ENCODE measurements at places on chromosomes 16 and 17.

GRCh38 chr17:7912927-7913524 is 3.1 kb downstream of the RNF227 start:
- no peak for DNase-seq
- H3K4me3 ChIP-seq = no peak overlapping the region
- H3K27ac ChIP-seq = no peak overlapping the region

GRCh38 chr16:55662644-55663031 is 6.8 kb downstream of the SLC6A2 start:
- DNase-seq = no peak
- no peaks in the 10 kb centered on the region for H3K36me3 ChIP-seq
- no peaks in the 10 kb centered on the region for H3K27me3 ChIP-seq

GRCh38 chr16:56108724-56109123 is 82.6 kb upstream of the GNAO1 start:
- no peaks in the 10 kb centered on the region for H3K36me3 ChIP-seq
- no peaks in the 10 kb centered on the region for H3K4me1 ChIP-seq
- H3K4me3 ChIP-seq = no peak overlapping the region

DNA sequence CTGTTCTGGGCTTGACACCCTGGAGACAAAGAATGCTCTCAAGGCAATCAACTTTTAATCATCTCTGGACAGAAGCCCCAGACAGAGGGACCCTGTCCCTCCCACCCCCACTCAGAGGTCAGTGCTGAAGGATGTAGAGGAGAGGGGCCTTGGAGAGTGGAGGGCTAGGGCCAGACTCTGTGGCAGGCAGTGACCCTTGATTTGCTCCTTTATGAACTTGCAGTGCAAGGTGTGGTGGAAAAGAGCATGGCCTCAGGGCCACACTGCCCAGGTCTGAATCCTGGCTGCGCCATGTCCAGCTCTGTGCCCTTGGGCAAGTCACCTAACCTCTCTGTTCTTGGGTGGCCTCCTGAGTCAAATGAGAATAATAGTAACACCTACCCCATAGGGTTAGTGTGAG is 134.3 kb downstream of the TMEM132E start:
- no peak for DNase-seq
- no peaks in the 10 kb centered on the region for H3K4me1 ChIP-seq

- peaks cover 23% of the 10 kb centered on the region for H3K36me3 ChIP-seq
- H3K4me1 ChIP-seq = no peaks in the 10 kb centered on the region
- H3K4me3 ChIP-seq = no peak overlapping the region
- no peak overlapping the region for H3K27ac ChIP-seq
- H3K27me3 ChIP-seq = no peaks in the 10 kb centered on the region
Observed at GRCh38 chr17:81912441-81913309, 1.5 kb upstream of the PCYT2 start.

- H3K4me1 ChIP-seq = no peaks in the 10 kb centered on the region
- H3K27ac ChIP-seq = no peak overlapping the region
- no peak for DNase-seq
Observed at GRCh38 chr17:79739148-79740062, 8.7 kb downstream of the ENPP7 start.

GRCh38 chr17:17870247-17870646 is 33.5 kb upstream of the SREBF1 start:
- peaks cover 13% of the 10 kb centered on the region for H3K4me1 ChIP-seq
- H3K36me3 ChIP-seq = peaks cover 6% of the 10 kb centered on the region
- no peak for DNase-seq
- H3K27me3 ChIP-seq = no peaks in the 10 kb centered on the region

DNA sequence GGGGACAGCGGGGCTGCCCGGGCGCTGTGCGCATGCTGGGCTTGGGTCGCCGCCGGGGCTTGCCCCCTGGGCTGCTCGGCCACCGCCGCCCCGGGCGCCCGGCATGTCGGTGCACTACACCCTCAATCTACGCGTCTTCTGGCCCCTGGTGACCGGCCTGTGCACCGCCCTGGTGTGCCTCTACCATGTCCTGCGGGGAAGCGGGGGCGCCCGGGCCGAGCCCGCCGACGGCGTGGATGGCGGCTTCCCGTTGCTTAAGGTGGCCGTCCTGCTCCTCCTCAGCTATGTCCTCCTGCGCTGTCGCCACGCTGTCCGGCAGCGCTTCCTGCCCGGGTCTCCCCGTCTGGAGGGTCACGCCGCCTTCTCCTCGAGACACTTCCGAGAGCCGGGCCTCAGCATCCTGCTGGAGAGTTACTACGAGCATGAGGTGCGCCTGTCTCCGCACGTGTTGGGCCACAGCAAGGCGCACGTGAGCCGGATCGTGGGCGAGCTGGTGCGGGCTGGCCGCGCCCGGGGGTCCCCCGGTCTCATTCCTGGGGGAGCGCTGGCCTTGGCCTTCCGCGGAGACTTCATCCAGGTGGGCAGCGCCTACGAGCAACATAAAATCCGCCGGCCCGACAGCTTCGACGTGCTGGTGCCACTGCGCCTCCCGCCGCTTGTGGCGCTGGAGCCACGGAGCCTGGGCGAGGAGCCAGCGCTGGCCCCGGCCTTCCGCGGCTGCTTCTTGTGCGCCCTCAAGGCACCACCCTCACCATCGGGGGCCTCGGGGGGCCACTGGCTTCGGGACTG is 789 bp downstream of the ITPRIPL2 start:
- no peaks in the 10 kb centered on the region for H3K36me3 ChIP-seq
- no peaks in the 10 kb centered on the region for H3K27me3 ChIP-seq
- H3K4me1 ChIP-seq = no peaks in the 10 kb centered on the region
- DNase-seq = peak; percentile 80

DNA sequence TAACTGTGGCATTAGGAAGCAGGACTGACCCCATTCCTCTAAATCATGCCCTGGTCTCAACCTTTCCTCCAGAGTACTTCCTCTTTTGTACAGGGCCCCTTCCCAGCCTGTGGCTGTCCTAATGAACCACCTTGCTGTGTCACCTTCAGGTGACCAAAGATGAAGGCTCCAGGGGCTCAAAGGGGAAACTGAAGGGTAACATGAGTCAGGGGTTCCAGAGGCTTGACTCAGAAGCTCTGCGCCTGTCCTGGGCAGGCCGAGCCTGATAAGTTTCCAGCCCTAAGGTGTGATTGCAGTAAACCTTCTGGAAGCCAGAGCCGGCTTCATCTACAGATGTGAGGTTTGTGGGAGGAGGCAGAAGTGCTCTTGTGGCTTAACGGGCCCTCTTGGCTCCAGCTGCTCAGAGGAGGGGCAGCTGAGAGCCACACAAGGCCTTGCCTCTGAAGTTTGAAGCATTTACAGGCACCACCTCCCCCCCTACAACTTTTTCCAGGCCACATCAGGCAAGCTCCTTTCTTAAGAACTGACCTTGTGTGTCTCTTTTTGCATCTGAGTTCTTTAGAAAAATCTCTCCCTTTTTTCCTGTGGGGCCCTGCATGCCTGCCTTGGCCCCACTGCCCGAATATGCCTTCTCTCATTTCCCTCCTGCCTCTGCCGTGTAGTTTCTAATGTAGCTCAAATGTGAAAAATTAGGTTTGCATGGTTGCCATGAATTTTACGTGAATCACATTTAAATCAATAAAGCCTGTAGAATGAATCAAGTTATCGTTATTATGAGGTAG is 149.9 kb downstream of the CLEC16A start:
- no peaks in the 10 kb centered on the region for H3K27me3 ChIP-seq
- peaks cover 14% of the 10 kb centered on the region for H3K4me1 ChIP-seq
- peak overlapping the region; percentile 38 for H3K27ac ChIP-seq
- no peak overlapping the region for H3K4me3 ChIP-seq

DNA sequence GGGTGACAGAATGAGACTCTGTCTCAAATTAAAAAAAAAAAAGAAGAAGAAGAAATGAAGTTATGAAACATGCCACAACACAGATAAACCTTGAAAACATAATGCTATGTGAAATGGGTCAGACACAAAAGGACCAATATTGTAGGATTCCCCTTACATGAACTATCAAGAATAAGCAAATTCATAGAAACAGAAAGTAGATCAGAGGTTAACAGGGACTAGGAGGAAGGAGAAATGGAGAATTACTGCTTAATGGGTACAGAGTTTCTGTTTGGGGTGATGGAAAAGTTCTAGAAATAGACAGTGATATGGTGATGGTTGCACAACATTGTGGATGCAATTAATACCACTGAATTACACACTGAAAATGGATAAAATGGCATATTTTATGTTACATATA is 16.3 kb downstream of the RANBP10 start:
- H3K36me3 ChIP-seq = no peaks in the 10 kb centered on the region
- no peaks in the 10 kb centered on the region for H3K4me1 ChIP-seq
- no peaks in the 10 kb centered on the region for H3K27me3 ChIP-seq
- H3K27ac ChIP-seq = no peak overlapping the region
- H3K4me3 ChIP-seq = no peak overlapping the region
- DNase-seq = no peak

- H3K36me3 ChIP-seq = no peaks in the 10 kb centered on the region
- no peaks in the 10 kb centered on the region for H3K27me3 ChIP-seq
- no peak overlapping the region for H3K4me3 ChIP-seq
- DNase-seq = no peak
- H3K27ac ChIP-seq = no peak overlapping the region
Observed at GRCh38 chr16:81310045-81310644, 4.6 kb upstream of the GAN start.

DNA sequence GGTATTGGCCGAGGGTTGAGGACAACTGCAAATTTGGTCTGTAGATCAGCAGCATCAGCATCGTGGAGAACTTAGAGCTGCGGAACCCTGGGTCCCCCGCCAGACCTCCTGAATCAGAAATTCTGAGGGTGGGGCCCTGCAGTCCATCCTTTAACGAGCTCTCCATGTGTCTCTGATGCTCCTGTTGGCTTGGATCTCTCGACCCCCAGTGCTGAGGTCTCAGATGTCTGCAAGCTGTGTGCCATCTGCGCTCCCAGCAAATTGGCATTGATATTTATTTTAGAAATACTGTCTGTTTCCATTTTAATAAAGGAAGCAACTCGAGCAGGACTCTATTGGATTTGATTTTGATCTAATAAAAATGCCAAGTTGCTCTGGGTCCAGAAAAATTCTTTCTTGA is 250.0 kb downstream of the KATNIP start:
- no peak overlapping the region for H3K4me3 ChIP-seq
- H3K36me3 ChIP-seq = no peaks in the 10 kb centered on the region
- H3K27me3 ChIP-seq = no peaks in the 10 kb centered on the region
- no peak overlapping the region for H3K27ac ChIP-seq
- no peaks in the 10 kb centered on the region for H3K4me1 ChIP-seq

GRCh38 chr17:58412961-58413586 is 4.3 kb downstream of the RNF43 start:
- DNase-seq = no peak
- no peak overlapping the region for H3K4me3 ChIP-seq
- peaks cover 2% of the 10 kb centered on the region for H3K4me1 ChIP-seq
- no peak overlapping the region for H3K27ac ChIP-seq
- H3K36me3 ChIP-seq = no peaks in the 10 kb centered on the region
